NCI-H226 (cell line): ENCODE measurements at places on chromosomes 7 and 10.

GRCh38 chr10:80600256-80600655 is 62.6 kb downstream of the SH2D4B start:
- no peak for DNase-seq

- peak; percentile 31 for DNase-seq
Measured at GRCh38 chr10:11685787-11686218, 56.4 kb upstream of the ECHDC3 start.

DNA sequence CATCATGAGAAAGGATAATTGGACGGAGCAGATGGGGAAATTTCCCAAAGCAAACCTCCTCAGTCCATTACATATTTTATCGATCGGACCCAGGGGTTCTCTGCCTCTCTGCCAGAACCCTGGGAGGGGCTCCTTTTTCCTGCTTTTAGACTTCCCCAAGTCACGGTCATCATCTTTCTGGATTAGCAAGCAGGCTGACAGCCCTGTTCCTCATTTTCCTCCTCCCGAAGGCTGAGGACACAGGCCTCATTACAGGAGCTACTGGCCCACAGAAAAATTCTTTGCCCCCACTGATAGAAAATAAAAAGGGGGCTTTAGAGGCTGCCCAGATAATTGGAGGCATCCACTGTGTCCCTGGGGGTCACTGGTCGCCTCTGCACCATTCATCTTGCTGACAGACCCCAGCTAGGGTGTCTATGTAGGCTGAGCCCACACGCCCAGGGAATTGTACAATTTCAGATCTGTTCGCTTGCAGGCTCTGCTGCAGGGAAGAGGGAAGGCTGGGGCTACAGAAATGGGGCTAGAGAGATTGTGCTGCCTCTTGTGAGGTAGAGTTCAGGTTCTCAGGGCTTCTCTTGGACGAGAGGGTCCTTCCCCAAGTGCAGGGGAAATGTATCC is 125.7 kb upstream of the SDK1 start:
- no peak for DNase-seq

DNA sequence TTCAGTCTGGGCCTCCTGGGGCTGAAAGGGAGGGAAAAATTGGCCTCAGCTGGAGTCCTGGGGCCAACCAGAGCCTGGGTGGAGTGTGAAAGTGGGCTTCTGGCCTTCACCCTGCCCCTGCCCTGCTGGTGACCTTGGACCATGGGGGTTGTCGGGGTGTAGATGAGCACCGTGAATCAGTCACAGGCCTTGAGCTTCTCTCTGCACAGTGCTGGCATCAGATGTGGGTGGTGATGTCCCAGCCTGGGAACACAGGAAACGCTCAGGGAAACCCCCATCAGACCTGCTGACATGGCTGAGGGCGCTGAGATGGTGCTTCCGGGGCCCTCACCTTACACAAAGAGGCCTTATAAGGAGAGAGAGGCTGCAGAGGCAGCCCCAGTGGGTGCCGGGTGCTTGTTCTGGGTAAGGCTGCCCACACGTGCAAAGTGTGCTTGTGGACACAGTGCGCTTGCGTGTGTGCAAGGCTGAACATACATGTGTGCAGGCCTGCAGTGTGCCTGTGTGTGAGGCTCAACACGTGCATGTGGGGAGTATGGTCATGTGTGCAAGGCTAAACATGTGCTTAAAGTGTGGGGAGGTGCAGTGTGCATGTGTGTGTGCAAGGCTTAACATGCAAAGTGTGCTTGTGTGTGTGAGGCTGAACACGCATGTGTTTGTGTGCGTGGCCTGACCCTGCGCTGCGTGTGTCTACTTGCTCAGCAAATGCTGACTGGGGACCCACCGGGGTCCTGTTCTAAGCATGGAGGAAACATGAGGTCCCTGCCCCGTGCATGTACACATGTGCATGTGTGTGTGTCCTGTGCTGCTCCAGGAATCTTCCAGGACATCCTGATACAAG is 6.5 kb downstream of the ARPC1B start:
- no peak for DNase-seq

- no peak for DNase-seq
Measured at GRCh38 chr10:133403359-133403758, 9.4 kb downstream of the MTG1 start.

DNA sequence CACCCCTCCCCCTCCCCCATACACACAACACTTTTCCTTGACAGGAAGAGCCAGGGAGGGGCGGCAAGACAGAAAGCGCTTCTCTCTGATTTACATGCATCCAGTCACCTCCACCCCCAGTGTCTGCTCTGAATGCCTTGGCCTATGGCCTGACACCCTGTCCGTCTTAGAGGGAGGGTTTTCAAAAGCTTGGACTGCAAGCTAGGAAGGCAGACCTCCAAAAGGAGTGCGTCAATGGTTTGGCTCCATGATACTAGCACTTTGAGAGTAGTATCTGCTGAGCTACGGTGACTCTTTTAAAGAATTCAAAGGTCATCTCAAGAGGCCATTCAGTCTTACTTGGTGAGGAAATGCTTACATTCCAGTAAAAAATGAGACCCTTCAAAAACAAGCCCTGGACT is 20.3 kb upstream of the PAX2 start:
- no peak for DNase-seq

GRCh38 chr10:104061196-104061595 is 24.5 kb downstream of the COL17A1 start:
- DNase-seq, result no peak

GRCh38 chr7:100400656-100401055 is 27.4 kb downstream of the PILRA start:
- DNase-seq, result no peak

DNA sequence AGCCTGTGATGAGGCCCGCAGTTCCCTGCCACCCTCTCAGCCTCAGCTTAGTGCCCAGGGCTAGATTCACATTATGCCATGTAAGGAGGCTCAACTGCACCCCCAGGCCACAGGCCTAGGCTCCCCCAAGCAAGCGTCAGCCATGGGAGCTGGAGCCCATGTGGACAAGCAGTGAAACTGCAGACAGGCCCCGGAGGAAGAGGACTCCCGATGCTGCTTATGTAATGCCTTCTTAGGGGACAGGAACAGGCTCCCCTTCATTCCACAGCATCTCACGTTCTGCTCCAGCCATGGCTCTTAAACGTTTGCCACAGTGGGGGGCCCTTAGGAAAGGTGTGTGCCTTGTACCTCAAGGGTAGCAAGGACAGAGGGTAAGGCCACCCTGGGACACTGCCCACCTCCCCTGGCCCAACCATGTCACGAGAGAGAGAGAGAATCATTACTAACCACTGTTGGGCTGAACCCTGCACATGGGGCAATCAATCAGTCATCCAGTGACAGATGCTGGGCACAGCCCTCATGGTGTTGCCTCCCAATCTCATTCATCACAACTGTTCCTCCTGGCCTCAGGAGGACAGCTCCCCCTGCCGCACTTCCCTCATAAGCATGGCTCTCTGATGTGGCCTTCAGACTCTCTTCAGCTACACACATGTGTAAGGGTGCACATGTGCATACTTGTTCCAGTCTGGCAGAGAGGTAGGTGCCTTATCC is 263.0 kb downstream of the GRID1 start:
- no peak for DNase-seq

GRCh38 chr7:78444267-78444666 is 645.7 kb downstream of the PHTF2 start:
- no peak for DNase-seq

DNA sequence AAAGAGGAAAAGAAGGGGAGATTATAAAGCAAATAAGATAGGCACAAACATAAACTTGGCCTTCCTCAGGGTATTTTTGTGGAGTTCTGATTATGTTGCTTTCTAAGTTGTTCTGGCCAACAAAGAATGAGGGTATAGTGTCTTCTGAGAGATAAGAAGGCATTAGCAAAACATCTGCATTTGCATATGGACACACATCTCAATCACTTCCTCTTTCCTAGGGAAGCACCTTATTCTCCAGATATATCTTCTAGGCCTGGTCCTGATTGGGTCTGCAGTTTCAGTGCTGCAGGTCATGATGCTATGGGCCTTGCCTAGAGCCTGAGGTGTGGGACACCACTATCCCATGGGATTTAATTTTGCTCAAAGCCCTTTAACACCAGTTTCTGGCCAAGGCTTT is 308.8 kb upstream of the PHYHIPL start:
- DNase-seq, result no peak

GRCh38 chr7:32347244-32347828 is 142.8 kb downstream of the LSM5 start:
- no peak for DNase-seq

GRCh38 chr7:154860621-154861375 is 142.1 kb downstream of the PAXIP1 start:
- no peak for DNase-seq

DNA sequence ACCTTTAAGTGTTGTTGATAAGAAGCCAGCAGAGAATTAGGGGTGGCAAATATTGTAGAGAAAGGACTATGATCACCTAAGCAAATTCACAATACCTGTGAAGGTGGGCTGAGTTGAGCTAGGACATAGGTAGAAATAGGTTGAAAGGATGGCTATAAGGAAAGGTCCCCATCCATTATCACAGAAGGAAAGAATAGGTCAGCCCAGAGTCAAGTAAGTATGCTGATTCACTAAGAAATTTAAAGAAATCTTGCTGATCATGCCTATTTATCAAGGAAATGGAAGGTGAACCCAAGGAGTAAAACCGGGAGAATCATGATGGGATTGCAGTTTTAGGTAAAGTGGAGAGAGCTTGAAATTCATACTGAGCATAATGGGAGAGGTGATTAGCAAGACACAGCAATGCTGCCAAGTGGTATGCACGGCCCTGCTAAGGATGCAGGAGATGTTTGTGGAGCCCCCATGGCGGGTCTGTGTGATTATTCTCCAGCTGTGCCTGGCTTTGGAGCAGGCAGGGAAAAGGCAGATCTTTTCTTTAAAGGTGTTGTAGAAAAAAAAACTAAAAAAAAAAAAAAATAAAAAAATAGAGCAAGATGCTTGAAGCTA is 399.4 kb downstream of the PLXDC2 start:
- DNase-seq, result no peak

DNA sequence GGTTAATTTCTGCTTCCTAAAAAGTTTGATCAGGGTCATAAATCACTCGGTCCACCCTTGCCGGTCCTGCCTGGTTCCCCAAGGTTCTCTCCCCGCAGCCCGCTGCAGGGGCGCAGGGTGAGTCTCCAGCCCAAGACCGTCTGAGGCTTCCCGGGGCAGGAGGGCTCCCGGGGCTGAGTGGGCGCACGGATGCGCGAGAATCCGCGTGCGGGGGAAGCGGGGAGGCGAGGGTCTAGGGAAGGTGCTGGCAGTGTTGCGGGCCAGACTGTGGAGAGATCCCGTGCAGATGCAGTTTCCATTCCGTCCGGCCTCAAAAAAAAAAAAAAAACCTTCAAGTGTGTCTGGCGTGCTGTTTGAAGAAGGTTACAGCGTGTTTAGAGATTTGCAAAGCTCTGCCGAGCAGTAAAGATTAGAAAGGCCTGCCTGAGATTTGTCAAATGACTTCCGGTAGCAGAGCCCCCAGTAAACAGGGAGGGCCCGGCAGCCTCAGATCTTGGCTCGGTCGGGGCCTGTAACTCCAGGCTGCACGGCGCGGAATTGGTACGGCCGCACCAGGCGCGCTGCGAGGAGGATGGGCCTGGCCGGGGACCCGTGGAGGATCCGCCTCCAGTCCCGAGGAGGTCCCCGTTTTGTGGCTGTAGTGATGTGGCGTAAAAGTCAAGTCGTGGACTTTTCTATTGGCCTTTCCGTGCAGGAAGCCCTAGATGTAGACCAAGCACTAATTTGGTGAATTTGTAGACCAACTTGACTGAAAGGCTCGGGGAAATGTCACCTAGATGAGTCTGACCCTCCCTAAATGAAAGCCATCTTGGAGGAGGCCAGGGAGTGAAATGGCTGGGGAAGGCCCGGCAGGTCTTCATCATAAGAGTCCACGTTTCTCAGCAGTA is 293.2 kb upstream of the NFE2L3 start:
- no peak for DNase-seq

DNA sequence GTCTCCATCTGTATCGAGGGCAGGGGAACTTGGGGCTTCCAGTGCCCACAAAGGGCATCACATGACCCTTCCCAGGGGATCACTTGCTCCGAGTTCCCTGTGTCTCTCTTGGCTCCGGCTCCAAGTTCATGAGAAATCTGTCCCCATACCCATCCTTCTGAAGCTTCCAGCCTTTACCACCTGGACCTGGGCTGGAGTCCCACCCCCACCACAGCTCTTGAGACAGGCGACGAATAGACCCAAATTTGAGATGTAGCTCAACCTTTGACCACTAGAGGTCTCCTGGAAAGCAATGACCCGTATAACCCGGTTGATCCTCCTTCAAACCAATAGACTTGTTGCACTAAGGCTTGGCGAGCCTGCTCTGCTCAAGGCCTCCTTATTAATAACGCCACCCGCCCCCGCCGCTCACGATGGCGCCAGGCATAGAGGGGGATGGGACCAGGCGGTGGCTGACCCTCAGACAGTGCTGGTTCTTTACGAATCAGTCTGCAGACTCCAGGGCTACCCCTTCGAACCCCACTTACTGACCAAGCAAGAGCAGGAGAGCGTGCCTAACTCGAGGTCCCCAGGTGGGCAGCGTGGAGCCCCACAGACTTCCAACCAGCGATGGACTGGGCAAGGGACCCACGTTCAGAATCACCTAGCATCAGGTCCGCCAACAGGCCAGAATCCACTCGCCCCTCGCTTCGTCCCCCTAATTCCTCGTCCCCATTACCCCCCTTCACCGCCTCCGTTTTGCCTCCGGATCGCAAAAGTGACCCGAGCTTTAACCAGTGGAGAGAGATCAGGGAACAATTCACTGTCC is 4.4 kb upstream of the ARID5B start:
- DNase-seq, result peak; percentile 15

DNA sequence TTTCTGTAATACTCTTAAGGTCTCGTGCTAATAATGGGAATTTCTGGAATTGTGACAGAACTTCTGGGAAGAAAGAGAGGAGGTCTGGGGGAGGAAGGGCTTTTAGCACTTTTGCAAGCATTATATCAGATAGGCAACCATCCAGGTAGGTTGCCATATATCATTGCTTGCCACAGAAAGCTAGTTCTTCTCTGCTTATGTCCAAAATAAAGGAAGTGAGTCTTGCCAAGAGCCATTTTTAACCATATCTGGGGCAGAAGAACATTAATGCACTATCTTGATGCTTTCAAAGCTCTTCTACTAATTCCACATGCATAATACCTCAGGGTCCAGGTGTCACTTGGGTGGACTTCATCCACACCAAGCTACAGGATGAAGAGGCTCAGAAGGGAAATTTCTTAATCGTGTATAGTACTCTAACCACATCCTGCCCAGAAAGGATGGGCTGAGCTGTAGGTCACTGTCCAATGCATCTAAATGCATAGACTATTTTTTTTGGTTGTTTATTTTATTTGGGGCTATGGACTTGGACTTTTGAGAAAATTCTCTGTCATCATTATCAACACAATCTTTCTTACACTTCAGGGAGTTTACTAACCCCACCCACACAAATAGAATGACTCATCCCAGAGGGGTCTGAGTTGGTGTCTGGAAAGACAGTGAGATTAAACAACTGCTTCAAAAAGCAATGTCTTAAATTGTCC is 68.9 kb upstream of the ADO start:
- peak; percentile 59 for DNase-seq

- DNase-seq, result no peak
Measured at GRCh38 chr10:130254243-130254642, 118.1 kb downstream of the GLRX3 start.

GRCh38 chr7:147639037-147639436 is 951.5 kb upstream of the C7orf33 start:
- no peak for DNase-seq
